ENCODE measurements at places on chromosomes 2 and 18.

DNA sequence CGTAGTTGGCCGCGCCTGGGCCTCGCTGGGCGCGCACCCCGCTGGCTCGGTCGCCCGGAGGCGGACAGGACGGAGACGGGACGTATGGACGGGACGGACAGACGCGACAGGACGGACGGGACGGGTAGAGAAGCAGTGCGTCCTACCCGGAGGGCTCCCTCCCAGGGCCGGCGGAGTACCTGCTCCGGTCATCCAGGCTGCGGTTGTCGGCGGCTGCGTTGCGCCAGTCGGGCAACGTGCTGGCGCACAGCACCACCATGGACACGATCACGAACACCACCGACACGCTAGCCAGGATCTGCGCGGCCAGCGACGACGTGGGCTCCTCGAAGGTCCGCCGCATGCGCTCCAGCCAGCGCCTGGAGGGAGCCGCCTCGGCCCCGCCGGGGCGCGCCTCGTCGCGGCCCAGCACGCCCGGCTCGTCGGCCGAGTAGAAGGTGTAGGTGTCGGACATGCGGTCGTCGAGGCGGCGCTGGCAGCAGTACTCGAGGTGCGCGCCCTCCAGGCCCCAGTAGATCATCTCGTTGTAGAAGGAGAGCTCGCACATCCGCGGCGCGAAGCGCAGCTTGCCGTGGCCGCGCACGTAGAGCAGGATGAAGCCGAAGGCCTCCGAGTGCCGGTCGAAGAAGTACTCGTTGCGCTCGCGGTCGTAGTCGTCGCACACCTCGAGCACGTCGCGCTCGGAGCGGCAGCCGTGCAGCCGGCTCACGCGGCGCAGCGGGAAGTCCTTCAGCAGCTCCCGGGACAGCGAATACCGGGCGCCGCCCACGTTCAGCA is 903 bp downstream of the KCNG3 start:
- DNase-seq = no peak

- no peak for DNase-seq
Observed at GRCh38 chr2:197576631-197577030, 60.8 kb downstream of the MOB4 start.

DNA sequence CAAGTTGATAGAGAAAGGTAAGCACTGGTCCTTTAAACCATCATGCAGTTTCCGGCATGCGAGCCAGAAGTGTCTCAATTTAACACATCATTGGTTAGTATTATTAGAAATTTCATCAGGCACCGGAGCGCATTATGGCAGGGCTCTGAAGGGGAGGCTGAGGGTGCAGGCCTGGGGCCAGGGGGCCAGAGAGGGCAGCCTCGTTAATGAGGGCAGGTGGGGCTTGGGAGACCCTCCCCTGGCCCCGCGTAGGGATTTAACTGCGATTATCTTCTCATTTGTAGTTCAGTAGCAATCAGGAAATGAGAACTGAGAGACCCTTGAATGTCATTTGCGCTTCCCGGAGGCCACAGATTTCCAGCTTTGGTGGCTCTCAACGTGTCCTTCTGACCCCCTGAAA is 246.4 kb downstream of the KLHL29 start:
- DNase-seq = no peak

DNA sequence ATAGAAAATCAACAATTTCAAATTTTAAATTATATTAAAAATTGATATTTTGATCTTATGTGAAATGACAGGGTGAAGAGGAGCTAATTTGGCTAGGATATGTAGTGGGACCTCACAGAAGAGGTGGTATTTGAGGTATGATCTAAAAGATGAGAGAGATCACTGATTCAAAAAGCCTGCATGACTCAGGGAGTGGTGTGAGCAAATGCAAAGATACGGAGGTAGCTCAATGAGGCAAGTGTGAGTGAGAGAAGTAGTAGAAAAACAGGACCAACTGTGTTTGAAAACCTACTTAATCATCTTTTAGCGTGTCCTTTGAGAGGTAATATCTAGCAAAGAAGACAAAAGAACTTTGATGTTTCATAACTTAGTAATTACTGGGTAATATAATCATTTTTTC is 557.5 kb downstream of the DSC3 start:
- no peak for DNase-seq

DNA sequence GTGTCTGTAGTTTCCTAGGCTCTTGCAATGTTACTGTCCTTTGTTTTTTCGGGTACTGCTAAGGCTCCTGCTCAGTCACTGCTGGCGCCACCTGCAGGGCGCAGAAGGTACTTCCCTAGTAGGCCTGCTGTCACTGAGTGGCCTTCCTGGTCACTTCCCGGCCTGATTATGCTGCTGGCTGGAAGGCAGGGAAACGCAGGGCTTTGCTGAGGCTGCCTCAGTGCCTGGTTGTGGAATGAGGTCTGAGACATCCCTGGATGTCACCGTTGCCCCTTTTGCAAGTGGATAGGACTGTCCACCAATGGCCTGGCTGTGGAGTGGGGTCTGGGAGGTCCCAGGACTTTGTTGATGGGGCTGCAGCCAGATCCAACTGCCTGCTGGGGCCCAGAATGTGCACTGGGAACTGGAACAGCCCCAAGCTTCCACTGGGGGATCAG is 13.1 kb downstream of the DAW1 start:
- DNase-seq = peak; percentile 78

DNA sequence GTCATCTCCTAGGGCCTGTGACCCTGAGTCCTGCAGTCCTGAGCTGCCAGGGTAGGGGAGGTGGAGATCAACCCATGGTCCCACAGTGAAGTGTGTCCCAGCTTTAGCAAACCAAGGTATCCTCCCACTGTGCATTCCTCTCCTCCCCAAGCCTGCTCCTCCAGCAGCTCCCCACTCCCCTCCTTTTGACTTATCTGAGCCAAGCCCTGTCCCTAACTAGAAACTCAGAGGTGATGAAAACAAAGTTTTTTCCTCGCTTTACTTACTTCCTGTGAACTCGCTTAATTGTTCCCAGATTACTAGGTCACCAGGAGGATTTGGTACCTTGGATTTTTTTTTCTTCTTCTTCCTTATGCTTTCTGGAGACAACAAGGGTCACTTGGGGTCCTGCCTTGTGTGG is 80.8 kb downstream of the EHD3 start:
- no peak for DNase-seq

DNA sequence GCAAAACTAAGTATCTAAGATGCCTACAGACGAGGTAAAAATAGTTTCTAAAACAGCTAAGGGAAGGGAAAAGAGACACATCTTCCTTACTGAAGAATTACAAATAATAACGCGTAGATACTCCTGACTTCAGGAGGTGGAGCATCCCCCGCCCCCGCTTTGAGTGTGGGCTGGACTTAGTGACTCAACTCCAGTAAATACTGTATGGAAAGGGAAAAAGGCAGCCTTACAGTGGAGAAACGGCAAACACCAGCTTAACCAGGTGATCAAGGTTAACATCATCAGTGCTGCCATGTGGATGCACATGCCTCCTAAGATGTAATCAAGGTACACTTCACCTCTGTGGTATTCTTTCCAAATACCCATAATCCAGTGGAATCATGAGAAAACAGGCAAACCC is 47.9 kb downstream of the HADHB start:
- no peak for DNase-seq

- no peak for DNase-seq
Observed at GRCh38 chr2:101658387-101658786, 39.1 kb upstream of the MAP4K4 start.

DNA sequence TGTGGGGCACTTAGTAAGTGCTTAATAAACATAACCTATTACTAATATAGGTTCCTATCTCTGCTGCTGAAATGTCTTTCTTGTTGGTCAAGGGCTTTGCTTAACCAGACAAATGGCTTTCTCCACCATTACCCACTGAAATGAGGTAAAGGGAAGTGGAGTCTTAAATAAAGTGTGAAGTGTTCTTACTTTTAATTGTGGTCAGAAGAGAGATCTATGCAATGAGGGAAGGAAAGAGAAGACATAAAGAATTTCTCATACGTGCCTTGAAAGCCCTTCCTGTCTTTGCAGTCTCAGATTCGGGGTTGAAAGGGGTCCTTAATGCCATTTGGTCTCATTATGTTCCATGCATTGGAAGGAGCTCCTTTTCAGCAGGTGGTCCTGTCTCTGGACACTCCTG is 6.9 kb upstream of the CXCR4 start:
- peak; percentile 42 for DNase-seq

DNA sequence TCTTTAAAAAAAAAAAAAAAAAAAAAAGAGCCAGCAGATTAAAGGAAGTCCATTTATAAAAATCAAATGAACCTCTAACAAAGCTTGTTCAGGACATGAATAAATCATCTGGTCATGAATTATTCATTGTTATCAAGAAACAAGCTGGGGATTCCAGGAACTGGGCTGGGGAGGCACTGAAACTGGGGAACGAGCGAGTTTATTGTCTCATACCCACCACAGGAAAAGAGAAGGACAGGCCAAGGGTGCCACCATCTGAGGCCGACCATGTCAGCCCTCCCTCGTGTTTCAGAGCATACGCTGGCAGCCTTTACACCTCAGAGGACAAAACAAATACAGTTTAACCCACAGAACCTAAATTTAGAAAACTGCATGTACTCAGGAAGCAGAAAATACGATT is 164.2 kb downstream of the VWC2L start:
- DNase-seq = no peak

DNA sequence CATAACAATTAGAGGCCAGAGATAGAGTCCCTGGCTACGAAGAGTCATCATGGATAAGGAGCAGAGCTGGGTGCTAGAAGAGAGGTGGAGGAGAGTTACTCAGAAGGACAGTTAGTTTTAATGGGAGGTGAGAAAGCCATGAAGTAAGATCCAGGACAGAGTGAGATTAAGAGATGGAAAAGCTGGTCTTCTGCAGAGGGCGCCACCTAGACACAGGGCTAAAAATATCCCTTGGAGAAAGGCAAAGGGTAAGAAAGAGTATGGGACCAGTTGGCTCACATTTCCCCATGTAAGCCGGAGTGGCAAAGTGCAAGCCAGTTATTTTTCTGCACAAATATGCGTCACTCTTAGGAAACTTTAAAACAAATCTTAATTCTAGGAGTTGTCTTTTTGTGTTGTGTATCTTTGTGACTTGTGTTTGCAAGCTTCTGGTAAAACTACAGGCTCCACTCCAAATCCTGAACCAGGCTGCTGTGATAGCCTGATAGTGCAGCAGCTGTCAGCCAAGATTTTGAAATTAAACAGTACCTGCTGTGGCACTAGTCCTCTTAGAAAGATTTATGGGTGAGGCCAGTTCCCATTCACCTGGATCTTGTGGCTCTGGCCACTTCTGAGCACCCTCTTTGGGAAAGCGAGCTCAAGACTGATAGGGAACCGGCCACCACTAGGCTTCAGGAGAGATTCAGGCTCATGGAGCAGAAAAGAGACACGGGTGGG is 204.2 kb downstream of the TPGS2 start:
- DNase-seq = no peak

DNA sequence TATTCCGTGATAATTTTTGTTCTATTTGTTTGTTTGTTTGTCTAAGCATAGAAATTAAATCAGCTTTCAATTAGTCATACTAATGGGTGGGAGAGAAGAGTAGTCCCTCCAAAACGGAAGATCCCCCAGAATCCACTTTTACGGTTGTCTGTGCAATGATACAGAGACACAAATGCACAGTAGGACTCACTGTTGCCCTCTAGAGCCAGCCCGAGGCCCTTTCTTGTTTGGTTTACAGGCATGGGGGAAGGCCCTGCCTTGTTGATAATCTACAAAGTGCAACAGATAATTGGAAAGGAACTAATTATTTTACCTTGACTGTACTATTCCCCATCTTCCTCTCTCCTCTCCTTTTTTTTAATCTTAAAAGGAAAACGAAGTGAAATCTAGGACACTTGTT is 121.1 kb downstream of the ACOXL start:
- DNase-seq = peak; percentile 67

- DNase-seq = no peak
Observed at GRCh38 chr18:3135536-3135935, 84.2 kb downstream of the MYOM1 start.

DNA sequence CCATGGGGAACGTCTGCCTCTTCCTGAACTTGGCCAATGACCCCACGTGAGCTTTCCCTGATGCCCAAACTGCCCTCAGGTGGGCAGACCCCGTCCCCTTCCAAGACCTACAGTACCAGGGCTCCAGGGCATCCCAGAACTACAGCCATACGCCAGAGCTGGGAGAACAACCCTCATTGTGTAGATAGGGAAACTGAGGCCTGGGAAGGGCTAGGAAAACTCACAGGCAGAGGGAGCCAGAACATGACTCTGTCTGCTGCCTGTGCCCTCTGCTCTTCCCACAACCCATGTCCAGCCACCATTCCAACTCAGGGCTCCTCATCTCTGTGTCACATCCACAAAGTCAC is 16.8 kb upstream of the ANKRD53 start:
- no peak for DNase-seq

DNA sequence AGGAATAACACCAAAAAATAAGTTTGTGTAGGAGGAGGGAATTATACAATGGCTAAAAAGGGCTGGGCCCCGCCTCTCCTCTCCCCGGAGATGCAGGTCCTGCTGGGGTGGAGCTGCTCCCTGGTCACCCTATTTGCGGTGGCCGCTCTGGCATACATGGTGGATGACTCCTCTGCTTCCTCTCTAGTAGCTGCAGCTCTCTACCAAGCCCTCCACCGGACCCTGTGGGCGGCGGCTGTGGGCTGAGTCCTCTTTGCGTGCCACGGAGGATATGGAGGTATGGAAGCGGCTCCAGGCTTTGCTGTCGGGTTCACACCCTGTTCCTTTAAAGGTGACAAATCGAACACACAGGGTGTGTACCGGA is 77.1 kb upstream of the SEC11C start:
- DNase-seq = no peak

GRCh38 chr18:9612977-9613376 is 1.4 kb downstream of the PPP4R1 start:
- DNase-seq = no peak

DNA sequence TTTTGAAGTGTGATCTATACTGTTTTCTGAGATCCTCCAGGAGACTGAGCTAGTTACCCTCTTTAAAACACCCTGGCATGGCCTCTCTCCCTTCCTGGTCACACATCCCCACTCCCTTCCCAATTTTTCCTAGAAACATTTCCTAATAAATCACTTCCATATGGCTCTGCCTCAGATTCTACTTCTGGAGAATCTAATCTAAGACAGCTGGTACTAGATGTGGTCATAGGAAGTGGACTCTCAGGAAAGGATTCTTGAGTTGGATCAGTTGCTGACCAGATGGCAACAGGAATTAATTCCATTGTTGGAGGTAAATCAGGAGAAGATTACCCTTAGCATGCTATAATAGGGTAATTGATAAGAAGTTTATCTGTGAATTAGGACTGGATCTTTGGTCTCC is 310.5 kb downstream of the SATB2 start:
- DNase-seq = no peak

- DNase-seq = no peak
Observed at GRCh38 chr2:190637903-190638618, 10.8 kb upstream of the NAB1 start.

GRCh38 chr2:602571-603359 is 74.4 kb downstream of the TMEM18 start:
- no peak for DNase-seq

- peak; percentile 9 for DNase-seq
Observed at GRCh38 chr2:107712857-107713256, 113.8 kb upstream of the RGPD4 start.

Data from NB4 (cell line).